ENCODE measurements at places on chromosomes 7 and 10. TPM values are rescaled to one million over a fixed set of nuclear protein-coding genes. Genes with fewer than 3 reads are reported as not detected.

GRCh38 chr7:99156649-99157048 lies 12.7 kb upstream of the SMURF1 start:
- no peak for ATAC-seq

- ATAC-seq: no peak
Measured at GRCh38 chr10:91610444-91610843, 22.4 kb downstream of the PPP1R3C start.

GRCh38 chr10:119539359-119539825 lies 3.1 kb downstream of the RGS10 start:
- no peak for ATAC-seq

DNA sequence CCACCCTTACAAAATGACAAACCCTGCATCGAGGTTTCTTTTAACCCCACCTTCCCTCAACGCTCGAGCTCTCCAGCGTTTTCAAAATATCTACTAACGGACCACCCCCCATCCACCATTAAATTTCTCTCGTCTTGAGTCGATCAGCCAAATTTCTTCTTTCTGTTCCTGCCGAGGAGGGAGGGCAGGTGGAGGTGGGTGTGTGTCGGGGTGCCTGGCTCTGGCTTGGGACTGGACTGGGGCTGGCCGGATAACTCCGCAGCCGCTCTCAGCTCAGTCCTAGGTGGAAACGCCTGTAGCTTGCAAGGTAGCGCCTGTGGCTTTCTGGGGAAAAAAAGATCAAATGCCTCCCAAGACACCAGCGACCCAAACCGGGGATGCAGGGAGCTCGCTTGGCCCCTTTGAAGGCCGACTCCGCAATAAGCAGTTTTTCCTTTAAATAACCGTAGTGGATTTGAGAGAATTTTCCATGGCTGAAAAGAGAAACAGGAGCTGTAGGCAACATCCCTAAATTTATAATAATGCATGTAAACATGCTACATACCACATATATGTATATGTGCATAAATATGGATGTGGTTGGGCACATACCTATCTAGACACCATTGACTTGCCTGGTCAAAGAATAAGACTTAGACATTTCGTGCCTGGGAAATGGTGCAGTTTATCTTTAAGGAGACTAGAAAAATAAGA lies 1.9 kb upstream of the TMEM178B start:
- no peak for ATAC-seq

DNA sequence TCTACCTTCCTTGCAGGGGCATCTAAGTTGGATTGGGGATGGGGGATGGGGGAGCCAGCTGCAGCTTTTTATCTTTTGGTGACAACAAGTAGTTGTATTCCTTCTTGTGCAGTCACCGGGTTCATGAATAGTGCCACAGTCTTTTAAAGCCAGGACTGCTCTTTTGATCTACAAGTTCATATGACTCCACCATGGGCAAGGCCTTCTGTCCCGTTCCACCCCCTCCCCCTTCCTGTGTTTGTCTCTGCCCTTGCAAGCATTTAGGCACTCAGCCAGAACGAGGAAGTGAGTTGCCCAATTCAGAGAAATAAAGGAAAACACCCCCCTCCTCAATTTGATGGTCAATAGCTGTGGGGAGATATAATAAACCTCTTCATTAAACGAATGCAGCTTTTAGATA lies 44.8 kb upstream of the EGR2 start:
- no peak for ATAC-seq

- no peak for ATAC-seq
Measured at GRCh38 chr7:146654048-146654447, 537.4 kb downstream of the CNTNAP2 start.

- no peak for ATAC-seq
Measured at GRCh38 chr10:48418189-48418788, 111.8 kb downstream of the MAPK8 start.

PHYHIPL gene
- not detected for total RNA-seq

FGFR2 gene
- total RNA-seq: not detected
